Kidney epithelial cell (primary cell): ENCODE measurements at places on chromosomes 5 and 9.

GRCh38 chr5:172059661-172060100 lies 53.2 kb upstream of the FBXW11 start:
- DNase-seq = no peak

DNA sequence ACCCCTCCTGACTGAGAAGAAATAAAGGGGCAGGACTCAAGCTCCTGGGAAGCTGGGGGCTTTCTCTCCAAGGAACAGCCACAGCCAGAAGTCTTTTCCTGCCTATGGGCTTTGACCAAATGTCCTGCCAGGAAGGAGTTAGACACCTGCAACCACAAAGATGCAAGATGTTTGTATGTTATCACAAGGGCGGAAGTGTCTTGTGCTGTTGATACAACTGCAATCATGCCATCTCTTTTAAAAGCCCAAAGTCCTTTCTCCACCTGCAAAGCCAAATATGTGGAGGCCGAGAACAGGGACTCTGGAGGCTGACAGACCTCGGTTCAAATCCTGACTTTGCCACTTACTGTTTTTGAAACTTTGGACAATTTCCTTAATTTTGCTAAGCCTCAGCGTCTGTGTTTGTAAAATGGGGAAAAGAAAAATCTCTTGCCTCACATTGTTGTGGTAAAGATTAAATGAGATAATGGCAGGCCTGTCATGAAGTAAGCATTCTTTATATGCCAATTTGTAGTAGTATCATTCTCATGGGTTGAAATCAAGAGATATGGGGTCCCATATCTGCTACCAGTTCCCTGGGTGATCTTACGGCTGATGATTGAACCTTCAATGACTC lies 17.0 kb downstream of the HRH2 start:
- no peak for DNase-seq

GRCh38 chr9:87102126-87102525 lies 154.8 kb upstream of the GAS1 start:
- DNase-seq = no peak

DNA sequence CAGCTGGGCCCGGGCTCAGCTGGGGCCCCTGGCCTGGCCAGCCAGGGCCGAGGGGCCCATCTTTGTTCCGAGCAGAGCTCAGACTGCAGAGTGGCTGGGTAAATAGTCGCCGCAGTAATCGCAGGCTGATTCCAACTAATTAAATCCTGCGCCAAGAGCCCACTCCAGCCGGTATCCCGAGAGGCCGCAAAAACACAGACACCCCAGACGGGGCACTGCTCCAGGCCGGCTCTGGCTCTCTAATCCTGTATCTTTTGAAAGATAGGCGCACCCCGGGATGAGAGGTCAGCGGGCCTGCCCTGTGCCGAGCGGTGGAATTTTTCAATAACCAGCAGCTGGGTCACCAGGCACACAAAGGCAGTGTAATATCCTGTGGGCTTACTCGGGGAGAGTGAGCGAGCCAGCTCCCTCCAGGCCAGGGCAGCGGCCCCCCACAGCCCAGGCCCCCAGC lies 57.7 kb downstream of the LMX1B start:
- DNase-seq = no peak

DNA sequence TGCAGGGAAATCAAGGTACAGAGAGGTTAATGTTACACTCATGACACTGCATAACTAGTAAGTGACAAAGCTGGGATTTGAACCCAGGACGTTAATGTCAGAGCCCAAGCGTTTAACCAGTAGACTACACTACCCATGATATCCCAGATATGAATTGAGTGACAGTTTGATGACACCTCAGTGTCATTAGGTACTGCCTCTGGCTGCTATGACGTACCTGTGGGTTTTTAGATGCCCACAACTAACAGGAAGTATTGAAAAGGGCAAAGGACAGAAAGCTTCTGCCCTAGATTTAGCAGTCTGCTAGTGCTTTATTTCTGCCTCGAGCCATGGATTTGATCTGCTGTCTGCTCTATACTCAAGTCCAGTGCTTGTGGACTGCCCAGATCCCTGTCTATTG lies 56.2 kb downstream of the GLRA1 start:
- no peak for DNase-seq

- DNase-seq = no peak
Observed at GRCh38 chr5:60210810-60211209, 317.3 kb upstream of the PDE4D start.

DNA sequence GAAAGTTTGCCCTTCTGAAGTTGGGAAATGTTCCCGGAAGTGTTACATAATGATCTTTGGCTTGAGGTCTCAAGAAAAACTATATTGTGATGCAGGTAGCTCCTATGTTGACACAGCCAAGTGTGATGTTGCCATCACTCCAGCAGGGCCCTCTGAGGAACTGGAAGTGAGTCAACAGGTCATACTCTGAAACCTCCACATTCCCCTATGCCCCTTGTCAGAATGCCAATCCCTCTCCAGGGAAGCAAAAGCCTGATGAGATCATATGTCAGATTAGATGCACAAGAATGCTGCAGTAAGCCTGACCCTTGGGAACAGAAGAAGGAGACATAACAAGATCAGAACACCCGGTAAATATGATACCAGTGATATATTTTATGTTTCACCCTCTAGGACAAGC lies 66.8 kb upstream of the ITGA2 start:
- DNase-seq = peak; percentile 88

- DNase-seq = no peak
Observed at GRCh38 chr5:160978944-160979343, 126.9 kb upstream of the ATP10B start.

- DNase-seq = no peak
Observed at GRCh38 chr9:69757996-69758675, 1.7 kb downstream of the PTAR1 start.

- no peak for DNase-seq
Observed at GRCh38 chr9:129451089-129451656, 169.7 kb downstream of the C9orf50 start.

- DNase-seq = no peak
Observed at GRCh38 chr5:95235439-95235982, 49.4 kb downstream of the MCTP1 start.

- no peak for DNase-seq
Observed at GRCh38 chr5:133758641-133759040, 146.3 kb upstream of the FSTL4 start.

GRCh38 chr5:73103870-73104299 lies 16.5 kb upstream of the TMEM171 start:
- no peak for DNase-seq

DNA sequence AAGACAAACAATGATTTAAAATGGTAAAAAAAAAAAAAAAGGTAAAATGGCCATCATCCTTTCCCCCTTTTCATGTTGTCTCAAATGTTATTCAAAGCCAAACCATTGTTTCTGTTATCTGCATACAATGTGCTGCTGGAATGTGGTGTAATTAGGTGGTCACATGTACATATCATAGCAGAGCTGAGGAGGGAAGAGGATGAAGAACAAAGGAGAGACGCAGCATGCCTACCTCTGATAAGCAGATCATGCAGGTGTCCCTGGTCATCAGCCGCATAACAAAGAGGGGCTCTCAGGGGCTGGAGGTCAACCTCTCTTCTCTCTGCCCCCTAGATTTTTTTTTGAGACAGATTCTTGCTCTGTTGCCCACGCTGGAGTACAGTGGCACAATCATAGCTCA lies 141.0 kb downstream of the CARTPT start:
- DNase-seq = no peak

DNA sequence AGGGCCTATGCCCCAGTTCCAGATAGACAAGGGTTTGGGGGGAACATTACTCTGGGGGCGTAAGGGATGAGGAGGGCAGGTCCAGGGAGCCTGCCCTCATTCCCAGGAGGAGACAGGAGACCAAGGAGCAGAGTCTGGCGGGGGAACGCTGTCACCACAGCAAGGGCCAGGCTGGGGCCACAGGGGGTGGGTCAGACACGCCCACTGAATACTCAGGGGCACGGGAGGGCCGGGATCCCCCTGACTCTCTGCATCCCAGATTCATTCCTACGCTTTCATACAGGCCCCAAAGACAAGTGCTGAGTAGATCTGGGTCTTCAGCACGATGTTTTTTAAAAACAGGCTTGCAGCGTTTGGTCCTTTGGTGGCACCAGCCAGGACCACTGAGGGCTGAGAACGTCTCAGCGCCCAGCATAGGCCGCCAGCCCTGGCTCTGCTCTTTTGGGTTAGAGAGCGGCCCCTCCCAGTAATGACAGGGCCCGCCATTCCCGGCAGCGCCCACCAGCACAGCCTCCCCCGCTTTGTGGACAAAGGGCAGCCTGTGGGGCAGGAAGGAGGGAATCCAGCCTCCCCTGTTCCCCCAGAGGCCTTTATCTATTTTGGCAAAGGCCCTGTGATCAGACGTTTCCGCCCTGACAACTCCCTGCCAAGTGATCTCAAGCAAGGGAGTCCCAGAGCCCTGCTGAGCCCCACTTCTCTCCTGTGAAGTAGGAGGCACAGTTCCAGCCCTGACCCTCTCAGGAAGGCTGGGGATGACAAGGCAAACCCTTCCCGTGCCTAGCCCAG lies 24.9 kb downstream of the NEK6 start:
- no peak for DNase-seq

GRCh38 chr5:72633649-72634048 lies 126.4 kb upstream of the ZNF366 start:
- no peak for DNase-seq

GRCh38 chr5:142078706-142079105 lies 29.9 kb upstream of the NDFIP1 start:
- DNase-seq = no peak

- no peak for DNase-seq
Observed at GRCh38 chr9:82247318-82247717, 258.7 kb downstream of the SPATA31D1 start.

- no peak for DNase-seq
Observed at GRCh38 chr9:129609486-129610212, 11.3 kb downstream of the C9orf50 start.

DNA sequence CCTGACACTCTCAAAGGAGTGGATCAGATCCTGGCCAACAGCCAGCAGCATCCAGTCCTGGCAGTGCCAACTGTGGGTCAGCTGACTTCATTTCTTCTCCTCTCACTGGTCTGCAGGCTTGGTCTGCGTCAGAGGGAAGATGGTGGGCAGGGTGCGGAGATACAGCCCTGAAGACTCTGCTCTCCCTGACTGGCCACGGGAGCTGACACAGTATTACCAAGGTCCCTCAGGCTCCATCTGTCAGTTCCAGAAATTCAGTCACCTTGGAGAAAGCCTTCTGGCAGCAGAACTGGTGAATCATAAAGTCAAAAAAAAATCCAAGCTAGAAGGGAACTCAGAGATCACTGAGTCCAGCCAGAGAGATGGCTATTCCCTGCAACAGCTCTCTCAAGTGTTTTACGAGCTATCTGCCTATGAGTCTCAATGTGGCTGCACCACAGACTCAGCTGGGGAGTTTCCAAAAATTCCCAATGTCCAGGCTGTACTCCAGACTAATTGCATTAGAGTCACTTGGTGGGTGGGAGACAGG lies 27.9 kb downstream of the C1QTNF2 start:
- no peak for DNase-seq

GRCh38 chr9:121996783-121997182 lies 96.3 kb downstream of the TTLL11 start:
- no peak for DNase-seq

DNA sequence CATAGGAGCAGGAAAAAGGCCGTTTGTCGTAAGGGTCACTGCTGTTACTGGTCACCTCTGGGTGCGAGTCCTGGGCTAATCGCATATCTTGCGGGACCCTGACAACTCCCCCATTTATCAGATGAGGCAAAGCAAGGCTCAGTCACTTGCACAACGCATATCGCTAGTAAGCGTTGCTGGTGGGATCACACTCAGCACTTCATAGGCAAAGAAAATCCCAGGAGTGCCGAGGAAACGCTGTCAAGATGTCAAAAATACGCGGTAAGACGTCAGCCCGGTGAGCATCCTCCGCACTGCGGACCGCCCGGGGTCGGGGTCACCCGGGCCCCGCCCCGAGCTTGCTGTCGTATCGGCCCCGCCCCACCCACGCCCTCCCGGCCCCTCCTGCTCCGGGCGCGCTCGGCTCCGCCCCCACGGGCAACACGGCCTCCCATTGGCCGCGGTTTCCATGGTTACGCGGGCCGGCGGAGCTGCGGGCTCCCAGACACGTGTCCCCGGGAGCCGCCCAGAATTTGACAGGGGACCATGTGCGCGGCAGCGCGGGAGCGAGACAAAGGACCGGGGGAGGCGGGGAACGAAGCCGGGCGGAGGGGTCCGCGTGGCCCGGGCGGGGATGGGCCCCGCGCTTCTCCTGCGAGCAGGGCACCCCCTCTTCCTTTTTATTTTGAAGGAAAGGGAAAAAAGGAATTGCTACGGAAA lies 80.2 kb upstream of the IER5L start:
- peak; percentile 53 for DNase-seq

GRCh38 chr5:79689541-79690466 lies at the start of gene CMYA5:
Gene CMYA5 (plus strand): TSS chr5:79689836. CDS start chr5:79689908, 72 bp downstream.
- DNase-seq = no peak

- DNase-seq = no peak
Observed at GRCh38 chr9:135827301-135827700, 80.0 kb downstream of the CAMSAP1 start.

DNA sequence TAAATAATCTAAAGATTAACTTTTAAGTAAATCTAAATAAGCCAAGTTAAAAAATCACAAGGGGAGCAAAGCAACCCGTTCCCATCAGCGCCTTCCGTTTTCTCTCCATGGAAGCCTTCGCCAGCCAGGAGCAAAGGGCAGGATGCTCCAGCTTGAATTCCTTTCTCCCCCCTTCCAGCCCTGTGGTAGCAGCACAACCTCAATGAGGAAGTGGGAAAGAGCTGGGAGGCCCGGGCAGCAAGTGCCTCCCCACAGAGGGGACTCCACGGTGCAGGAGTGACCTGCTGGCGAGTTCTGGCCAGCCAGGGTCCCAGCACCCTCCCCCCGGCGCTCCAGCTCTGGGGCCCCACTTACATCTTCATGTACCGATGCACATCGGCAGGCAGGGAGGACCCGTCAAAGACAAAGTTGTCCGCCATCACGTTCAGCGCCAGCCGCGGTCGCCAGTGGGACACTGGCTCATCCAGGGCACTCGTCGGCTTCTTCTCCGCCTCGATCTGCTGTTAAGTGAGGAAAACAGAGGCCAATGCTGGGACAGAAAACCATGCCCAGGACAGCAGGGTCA lies 6.3 kb downstream of the CLPTM1L start:
- no peak for DNase-seq

- DNase-seq = no peak
Observed at GRCh38 chr9:86731511-86732063, 215.7 kb downstream of the GAS1 start.

DNA sequence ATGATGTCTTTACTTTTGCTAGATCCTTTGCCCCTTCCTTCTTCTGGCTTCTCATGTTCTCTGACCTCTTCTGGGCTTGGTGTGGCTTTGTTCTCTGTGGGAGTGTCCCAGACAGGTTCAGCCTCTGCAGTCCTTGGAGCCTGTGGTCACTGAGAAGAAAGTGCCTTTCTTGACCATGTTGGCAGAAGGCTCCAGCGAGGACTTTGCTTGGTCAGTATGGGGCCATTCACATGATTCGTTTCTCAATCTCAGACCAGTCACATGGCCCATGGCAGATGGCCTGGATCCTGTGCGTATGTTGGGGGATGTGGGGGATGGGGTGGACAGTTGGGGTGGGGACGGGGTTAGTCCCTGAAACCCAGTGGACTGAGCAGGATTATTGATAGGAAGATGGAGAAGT lies 274.1 kb downstream of the ARHGAP26 start:
- DNase-seq = no peak

DNA sequence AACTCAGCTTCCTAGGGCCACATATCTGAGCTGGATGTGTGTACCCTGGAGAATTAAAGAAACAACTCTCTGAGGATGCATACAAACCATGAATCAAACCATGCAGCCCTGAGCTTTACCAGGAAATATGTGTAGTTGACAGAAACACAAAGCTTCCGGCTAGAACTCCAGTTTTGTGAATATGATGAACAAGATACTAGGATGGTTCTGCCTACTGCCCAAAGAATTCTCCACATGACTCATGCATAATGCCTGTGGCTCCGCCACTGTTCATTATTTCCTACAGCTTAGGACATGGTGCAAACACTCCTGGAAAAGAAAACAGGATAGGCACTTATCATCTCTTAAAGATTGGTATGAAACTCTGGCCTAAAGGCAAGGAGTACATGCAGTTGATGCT lies 343.4 kb downstream of the DNAH5 start:
- peak; percentile 29 for DNase-seq
